T-helper 22 cell (primary cell): ENCODE measurements at places on chromosomes 1 and 21.

DNA sequence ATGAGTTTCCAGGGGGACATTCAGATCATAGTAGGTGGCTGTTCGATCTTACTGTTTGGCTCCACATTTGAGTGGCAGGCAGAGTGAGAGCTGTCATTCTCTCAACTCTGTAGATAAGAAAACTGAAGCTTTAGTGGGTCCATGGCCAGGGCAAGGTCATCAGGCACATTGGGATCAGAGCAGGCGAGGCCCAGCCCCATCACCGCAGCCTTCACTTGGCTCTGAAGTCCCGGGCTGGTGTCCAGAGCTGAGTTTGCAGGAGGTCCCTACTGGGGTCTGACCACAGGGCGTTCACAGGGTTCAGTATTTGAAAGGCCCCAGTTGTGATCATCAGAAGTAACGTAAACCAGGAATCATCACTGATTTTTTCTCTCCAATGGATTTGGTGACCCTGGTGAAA, 76.7 kb downstream of the OBSCN start:
- DNase-seq, result no peak

DNA sequence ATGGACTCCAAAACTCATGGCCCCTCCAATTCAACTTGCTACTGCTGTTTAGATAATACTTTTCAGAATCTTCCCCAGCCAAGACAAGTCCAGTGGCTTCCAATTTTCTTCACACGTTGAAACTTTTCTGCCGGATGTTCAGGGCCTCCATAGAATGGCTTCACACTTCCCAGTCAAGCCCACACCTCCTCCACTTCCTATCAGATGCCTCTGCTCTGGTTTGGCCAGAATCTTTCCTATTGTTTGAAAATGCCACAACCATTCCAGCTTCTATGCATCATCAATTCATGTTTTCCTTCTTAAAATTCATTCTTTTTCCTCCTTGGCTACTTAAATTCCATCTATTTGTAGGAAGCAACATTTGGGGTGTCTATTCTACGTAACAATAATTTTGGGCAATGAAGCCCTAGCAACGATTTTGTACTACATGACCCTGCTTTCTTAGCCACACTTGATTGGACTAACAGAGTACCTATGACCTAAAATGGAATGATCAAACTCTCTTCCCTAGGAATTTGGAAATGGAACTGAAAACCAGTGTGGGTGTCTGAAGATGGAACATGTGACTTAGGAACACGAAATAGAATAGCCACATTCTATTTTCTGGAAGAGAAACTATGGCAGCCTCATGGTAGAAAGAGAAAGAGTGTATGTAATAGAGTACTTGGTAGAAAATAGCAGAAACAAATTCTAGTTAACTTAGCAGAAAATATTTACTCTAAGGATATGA, 74.1 kb upstream of the CNIH3 start:
- DNase-seq, result no peak

- DNase-seq, result no peak
Observed at GRCh38 chr1:25922971-25923552, 16.8 kb upstream of the STMN1 start.

- DNase-seq, result no peak
Observed at GRCh38 chr21:46544003-46544402, 60.9 kb downstream of the S100B start.
